ENCODE measurements at places on chromosomes 12 and 14.

GRCh38 chr14:65185829-65186228, 83.5 kb upstream of the MAX start:
- no peak for DNase-seq

- no peak for DNase-seq
Measured at GRCh38 chr12:117010693-117011451, 88.3 kb downstream of the TESC start.

GRCh38 chr12:25825446-25825845, 133.0 kb upstream of the RASSF8 start:
- no peak for DNase-seq

DNA sequence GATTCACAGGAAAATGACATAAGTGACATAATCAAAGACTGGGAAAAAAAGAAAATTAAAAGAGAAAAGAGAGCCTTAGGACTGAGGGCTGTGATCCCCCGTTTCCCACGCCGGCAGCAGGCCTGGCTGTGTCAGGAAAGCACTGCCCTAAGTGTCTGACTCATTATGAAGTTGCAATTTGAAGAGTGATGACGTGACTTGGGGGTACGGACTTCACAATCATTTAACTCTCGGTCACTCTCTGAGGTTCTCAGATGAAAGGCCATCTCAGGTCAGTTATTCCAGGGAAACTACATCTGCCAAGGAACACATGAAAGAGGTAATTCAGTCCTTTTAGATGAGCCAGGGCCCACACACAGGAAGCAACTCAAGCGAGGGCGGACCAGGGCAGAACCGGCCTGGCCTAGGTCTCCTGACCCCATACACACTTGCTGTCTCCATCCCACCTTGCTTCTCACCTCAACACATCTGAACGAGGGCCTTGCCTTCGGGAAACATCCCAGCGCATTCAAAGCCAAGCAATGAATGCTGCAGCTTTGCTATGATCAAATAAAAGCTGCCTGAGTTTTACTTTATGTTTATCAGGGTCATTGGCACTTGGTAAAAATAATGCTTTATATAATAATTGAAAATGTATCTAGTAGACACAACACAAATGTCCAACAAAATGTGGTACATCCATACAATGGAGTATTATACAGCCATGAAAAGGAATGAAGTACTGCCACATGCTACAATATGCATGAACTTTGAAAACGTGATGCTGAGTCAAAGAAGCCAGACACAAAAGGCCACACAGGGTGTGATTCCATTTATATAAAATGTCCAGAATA, 2.7 kb downstream of the SSH1 start:
- DNase-seq = no peak

DNA sequence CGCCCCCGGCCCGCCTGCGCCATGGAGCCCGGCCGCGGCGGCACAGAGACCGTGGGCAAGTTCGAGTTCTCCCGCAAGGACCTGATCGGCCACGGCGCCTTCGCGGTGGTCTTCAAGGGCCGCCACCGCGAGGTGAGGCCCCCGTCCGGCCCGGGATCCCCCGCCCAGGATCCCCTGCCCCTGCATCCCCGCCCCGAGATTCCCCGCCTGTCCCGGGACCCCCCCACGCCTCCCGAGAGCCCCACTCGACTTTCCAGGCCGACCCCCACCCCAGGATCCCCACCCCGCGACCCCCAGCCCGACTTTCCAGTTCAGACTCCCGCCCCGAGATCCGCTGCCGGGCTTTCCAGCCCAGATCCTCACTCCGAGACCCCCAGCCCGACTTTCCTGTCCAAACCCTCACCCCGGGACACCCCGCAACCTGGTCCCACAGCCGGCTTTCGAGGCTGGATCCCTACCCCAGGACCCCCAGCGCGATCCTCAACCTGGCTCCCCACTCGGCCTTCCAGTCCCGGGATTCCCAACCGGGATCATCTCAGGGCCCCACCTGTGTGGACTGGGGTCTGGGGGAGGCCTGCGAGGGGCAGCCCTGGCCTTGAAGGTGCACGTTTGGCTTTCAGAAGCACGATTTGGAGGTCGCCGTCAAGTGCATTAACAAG, 688 bp downstream of the ULK1 start:
- DNase-seq = no peak

Data from stimulated activated CD4-positive, alpha-beta T cell treated with anti-CD3 and anti-CD28 coated beads, Interleukin-12 subunit alpha, Interleukin-12 subunit beta, amount 100 ng/mL, for 4 hours (primary cell).